Activated CD4-positive, alpha-beta T cell treated with anti-CD3 and anti-CD28 coated beads, Interleukin-2, amount 50 U/mL, for 16 hours (primary cell): ENCODE measurements at places on chromosomes 13 and 19.

GRCh38 chr19:38514812-38515633 lies 81.5 kb downstream of the RYR1 start:
- peak; percentile 83 for DNase-seq

DNA sequence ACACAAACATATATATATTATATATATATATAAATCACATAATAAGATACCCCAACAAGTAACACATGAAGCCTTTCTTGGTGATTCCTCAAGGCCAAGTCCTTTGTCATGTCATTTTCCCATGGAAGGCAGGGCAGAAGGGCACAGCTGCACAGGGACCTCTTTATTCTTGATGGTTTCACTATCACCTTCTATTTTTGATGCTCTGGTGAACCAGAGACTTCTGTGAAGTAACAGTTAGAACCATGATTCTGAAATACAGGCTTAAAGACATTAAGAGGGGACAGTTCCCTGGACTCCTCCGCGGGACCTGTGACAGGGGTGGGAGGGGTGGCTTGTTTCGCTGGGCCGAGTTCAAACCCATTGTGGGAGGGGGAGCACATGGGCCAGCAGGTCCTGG lies 104.0 kb downstream of the DGKH start:
- DNase-seq: no peak

DNA sequence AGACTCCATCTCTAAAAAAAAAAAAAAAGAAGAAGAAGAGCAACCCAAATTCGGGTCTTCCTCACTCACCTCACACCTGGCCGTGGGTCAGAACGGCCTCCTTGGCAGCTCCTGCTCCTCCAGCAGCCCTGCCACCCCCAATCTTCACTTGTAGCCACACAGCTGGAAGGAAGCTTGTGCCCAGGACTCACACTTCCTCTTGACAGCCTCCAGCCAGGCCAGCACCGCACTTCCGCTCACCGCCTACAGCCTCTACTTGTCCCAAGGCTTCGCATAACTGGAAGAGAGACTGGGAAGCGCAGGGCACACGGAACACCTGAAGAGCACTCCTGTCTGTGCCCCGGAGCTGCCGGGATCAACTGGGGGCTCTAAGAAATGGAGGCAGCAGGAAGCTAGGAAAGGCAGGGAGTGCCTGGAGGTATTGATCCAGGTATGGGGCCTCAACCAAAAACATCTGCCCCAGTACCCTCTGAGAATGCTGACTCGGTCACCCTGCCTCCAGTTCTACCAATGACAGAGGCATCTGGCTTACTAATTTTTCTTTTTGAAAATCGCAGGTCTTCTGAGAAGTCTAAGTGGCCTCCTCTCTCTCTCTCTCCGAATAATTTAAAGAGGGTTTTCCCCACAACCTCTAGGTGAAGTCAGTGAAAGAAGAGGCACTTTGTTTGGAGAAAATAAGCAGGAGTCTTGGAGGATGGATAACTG lies 31.1 kb upstream of the ATP12A start:
- no peak for DNase-seq

DNA sequence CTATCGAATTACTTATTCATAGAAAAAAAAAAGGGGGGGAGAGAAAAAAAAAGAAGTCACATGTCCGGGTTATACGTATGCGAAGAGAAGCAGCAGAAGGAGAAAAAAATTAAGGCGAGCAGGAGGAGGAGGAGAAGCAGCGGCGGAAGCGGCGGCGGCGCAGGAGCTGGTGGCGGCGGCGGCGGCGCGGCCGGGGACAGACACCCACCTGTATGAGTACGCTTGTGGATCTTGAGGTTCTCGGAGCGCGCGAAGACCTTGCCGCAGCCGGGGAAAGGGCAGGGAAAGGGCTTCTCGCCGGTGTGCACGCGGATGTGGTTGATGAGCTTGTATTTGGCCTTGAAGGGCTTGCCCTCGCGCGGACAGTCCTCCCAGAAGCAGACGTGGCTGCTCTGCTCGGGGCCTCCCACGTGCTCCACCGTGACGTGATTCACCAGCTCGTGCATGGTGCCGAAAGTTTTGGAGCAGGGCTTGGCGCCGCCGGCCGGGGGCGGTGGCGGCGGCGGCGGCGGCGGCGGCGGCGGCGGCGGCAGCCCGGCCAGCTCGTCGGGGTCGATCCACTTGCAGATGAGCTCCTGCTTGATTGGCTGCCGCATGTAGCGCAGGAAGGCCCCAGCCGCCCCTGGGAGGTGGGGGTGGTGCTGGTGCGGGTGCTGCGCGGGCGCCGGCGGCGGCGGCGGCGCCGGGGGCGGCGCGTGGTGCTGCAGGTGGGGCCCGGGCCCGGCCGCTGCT lies 1.5 kb downstream of the ZIC5 start:
- DNase-seq: peak; percentile 23
